ENCODE measurements at places on chromosomes 1 and 21. TPM values are rescaled to one million over a fixed set of nuclear protein-coding genes. Genes with fewer than 3 reads are reported as not detected.
A peak's percentile ranks its signal among the peaks of the same experiment; 100 is the strongest.

GBP7 gene
- 12.5 TPM for total RNA-seq

GRCh38 chr1:36397378-36398230 lies at the start of gene LSM10:
Gene LSM10 (minus strand): TSS chr1:36397908. CDS start chr1:36394129, 3,779 bp downstream.
- DNase-seq, result peak; percentile 96

- DNase-seq, result no peak
These were observed 57.0 kb downstream of the PTP4A2 start for GRCh38 chr1:31880957-31881687.

KRTAP10-10 gene
- total RNA-seq, result not detected

GRCh38 chr1:239566074-239566473 lies 179.7 kb downstream of the CHRM3 start:
- DNase-seq, result no peak

ELAVL4 gene
- total RNA-seq, result not detected

HES5 gene
- total RNA-seq, result not detected

DNA sequence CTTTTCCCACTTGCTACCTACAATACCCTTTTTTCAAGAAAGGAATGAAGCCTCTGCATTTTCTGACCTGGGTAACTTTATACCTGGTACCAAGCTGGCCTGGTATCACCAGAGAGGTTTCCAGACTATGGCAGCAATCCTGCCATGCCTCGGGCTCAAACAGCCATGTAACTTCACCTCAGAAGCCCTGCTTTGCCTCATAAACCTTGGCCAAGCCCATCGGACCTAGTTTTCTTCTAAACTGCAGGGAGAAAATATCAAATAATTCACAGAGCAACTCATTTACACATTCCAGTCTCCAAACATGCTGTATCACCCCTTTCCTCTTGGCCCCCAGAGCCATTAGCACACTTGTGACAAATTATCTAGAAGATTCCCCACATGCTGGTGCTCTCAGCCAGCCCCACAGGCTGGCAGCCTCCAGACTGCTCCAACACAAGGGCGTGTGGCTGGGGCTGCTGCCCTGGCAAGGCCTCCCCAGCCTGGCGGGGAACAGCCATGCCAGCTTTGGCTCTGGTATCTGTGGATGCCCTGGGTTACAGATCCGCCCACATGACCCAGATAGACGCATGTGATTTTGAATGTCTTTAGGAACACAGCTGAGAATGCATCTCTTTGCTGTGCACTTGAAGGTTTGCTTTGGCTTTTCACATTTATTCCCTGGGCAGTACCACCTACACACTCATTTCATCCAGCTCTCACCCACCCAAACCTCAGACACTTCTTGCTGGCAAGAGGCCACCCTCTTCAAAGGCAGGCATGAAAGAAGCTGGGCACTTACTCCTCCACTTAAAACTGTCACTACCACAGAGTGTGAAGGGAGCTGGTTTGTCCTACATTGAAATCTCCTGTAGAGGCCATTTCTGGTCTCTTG lies 70.0 kb upstream of the BCAR3 start:
- peak; percentile 84 for DNase-seq
